ENCODE measurements at places on chromosomes 6 and 20.

DNA sequence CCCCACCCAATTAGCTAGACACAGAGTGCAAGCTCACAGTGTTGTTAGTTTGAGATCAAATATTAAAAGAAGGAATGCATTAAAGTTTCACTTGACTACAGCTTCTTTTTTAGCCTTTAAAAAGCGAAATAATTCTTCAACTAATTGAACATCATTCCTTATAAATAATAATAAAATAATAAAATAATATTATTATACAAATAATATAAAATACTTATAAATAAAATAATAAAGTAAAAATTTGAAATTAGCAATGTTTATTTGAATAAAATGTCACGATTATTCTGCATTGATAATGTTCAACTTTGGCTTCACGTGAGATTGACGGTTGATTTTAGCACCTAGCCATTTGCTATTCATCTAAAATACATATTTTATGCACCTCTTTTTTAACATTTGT is 819.3 kb downstream of the FRK start:
- no peak for DNase-seq

- no peak for DNase-seq
Measured at GRCh38 chr6:83113258-83113657, 45.8 kb downstream of the DOP1A start.

DNA sequence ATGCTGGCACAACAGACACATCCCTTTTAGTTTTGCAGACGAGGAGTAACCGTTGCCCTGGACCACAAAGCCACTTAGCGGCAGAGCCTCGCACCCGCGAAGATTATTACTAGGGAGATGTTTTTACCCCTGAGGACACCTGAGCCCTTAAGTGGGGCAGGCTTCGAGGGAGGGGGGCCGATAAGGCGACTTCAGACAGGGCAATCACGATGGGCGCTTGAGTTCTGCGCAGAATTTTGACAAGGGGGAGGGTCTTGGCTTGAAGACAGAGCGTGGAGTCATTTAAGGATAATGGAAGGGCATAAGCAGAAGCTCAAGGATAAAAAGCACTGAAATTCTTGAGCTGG is 650 bp upstream of the TTK start:
- DNase-seq = no peak

GRCh38 chr6:79307321-79308036 is 73.0 kb upstream of the HMGN3 start:
- no peak for DNase-seq

GRCh38 chr6:28841290-28841689 is 82.5 kb downstream of the TRIM27 start:
- no peak for DNase-seq

GRCh38 chr6:37765182-37765775 is 54.2 kb upstream of the ZFAND3 start:
- no peak for DNase-seq

GRCh38 chr20:35398660-35399144 is 13.1 kb downstream of the UQCC1 start:
- no peak for DNase-seq

GRCh38 chr6:24026050-24026449 is 100.0 kb upstream of the NRSN1 start:
- no peak for DNase-seq

DNA sequence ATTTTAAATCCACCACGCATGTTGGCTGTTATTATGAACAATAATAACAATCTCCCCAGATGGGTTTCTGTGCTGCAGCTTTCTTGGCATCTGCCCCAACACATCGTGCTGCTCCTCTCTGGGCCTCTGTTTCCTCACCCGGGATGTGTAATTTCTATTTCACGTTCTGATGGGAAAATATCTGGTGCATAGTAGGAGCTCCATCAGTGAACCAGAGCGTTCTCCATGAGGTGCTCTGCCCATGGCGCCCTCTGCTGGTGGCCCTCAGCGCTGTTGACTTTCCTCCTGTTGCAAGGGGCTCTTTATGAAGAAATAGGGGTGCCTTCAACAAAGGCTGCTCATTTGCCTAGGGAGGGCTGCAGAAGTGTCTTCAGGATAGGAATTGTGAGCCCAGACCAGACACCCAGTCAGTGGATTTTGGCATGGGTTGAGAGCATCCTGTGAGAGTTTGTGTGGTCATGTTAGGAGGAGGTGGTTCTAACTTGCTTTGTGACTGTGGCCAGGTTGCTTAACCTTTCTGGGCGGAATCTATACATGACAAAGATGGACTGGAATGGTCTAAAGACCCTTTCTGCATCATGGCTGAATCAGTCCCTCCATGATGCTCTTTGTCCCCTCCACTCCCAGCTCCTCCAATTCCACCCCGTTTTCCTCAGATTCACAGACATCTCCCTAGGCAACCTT is 8.1 kb downstream of the SCRT2 start:
- DNase-seq = no peak

DNA sequence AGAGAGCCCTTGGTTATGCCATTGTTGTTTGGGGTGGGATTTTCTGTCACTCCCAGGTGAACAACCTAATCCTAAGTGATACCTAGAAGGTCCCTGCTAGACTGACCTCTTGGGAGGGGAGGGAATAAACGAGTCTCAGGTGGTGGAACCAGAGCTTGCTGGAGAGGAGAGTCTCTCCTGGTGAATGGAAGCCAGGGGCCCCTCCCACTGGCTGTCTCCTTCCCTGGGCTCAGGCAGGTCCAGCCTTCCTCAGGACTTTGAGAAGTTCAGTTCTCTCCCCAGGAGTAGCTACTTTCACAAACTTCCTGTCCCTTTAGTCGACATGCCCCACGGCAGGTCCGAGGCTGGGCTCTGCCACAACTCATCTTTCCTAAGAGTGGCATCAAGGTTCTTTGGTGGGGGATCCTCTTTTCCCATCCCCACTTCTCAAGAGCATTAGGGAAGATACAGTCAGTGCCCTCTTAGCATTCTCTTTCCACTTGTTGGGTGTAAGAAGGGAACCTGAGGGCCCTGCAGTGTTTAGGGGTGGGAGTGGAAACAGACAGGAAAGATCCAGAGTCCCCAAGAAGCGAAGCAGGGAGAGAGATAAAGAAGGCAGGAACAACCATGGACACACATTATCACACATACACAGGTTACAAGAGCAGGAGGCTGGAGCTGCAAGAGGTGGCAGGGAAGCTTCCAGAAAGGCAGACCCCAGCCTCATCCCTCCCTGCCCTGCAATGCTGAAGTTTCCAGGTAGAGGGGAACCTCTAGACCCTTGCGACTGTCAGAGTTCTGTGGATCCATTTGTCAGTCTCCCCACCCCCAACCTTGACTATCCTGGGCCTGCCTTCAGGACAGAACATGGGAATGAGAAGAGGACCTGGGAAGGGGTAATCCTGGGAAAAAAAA is 900 bp upstream of the GLP1R start:
- no peak for DNase-seq

GRCh38 chr6:121776054-121776453 is 340.6 kb downstream of the GJA1 start:
- no peak for DNase-seq

GRCh38 chr6:34385793-34386195 is 6.7 kb downstream of the NUDT3 start:
- DNase-seq = no peak

DNA sequence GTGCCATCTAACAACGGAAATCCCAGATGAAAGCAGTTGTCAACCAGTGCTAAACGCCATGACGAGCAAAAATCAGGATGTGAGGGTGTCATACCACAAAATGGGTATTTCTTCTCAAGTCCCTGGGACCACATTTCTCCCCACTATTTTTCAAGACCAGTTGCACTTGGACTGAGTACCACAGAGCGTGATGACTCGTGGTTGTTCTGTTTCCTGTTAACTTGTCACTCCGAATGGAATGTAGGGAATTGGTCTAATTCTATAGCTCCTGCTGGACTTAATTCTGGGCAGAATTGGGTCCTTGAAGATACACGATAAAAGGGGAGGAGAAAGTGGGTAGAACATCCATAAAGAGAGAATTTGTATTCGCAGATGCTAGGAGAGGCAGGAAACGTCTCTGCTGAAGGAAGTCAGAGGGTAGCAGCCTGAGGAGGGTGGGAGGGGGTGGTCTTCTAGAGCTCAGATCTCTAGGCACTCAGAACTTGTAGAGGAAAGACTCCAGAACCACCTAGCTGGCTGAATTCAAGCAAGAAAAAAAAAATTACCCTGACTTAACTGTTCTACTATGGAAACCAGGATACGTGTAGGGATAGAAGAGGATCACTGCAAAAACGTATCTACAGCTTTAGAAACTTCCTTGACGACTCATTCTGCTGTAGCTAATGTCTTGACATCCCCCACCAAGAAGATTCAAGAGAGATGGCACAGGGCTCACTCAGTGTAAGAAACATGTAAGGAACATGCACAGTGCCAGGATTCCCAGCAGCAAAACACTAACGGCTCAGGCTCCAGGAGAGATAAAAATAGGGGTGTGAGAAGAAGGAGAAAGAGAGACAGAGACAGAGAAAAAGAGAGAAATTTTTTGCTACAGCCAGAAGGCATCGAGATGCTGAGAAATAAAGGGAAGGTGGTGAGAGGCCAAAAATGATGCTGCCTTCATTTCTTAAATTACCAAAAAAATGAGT is 494.7 kb downstream of the CD83 start:
- DNase-seq = peak; percentile 10

DNA sequence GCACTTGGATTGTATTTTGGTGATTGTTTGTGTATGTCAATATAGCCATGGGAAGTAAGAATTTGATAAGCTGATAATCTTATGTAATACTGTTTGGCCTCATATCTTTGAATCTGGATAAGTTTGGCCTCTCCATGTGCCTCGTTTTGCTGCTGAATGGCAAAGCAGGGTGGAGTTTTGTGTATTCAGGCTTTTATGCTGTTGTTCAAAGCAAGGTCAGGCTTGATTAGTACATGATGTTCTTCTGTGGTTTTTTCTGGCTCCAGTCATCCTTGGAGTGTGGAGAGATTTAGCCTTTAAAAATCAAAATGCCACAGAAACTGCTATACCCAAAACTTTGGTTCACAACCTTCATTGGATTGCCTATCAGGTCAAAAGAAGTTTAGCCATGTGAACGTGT is 728.9 kb upstream of the GJE1 start:
- no peak for DNase-seq

GRCh38 chr6:106735136-106735633 is 105.8 kb downstream of the QRSL1 start:
- no peak for DNase-seq

DNA sequence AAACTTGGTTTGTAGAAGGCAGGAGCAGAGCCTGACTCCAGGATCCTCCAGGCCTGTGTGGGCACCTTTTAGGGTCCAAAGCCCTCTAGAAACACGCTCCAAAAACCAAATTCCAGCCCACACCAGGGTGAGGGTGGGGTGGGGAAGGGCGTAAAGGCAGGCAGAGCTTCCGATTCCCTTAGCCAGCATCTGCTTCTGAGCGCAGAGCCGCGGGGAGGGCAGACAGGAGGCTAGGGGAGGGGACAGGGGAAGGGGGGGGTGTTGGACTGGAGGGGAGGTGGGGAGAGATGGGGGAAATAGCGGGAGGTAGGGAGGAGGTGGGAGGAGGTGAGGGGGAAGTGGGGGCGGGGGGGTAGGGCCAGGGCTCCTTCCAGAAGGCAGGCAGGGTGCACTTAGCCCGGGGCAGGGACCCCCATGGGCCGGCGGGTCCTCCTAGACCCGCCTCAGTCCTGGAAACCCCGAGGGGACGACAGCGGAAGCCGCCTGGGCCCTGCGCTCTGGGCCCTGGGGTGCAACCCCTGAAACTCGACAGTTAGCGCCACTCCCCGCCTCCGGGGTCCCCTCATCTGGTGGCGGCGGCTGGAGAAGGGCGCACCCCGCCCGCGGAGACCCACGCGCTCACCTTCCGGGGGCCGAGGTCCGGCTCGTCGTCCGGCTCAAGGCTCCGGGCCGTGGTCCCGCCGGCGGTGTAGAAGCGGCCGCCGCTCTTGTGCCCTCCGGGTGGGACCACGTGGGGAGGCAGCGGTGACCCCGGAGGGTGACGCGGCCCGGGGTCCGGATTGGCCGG is 22.0 kb upstream of the FRMD1 start:
- DNase-seq = no peak

DNA sequence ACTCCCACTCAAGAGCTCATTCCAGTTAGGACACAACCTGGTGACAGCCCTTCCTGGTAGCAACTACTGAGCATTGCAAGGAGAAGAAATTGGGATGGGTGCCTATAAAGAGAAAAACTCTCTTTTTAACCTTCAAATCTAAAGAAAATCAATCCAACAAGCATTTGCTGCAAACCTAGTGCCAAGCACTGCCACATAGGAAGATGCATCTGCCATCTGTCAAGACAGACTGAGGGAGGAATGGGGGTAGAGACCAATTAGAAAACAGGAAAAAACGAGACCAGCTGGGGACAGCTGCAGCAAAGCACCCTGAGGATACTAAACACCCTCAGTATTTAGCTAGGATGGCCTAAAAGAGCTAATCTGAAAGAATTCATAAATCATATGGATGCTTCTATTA is 27.9 kb downstream of the HLA-DMB start:
- no peak for DNase-seq

DNA sequence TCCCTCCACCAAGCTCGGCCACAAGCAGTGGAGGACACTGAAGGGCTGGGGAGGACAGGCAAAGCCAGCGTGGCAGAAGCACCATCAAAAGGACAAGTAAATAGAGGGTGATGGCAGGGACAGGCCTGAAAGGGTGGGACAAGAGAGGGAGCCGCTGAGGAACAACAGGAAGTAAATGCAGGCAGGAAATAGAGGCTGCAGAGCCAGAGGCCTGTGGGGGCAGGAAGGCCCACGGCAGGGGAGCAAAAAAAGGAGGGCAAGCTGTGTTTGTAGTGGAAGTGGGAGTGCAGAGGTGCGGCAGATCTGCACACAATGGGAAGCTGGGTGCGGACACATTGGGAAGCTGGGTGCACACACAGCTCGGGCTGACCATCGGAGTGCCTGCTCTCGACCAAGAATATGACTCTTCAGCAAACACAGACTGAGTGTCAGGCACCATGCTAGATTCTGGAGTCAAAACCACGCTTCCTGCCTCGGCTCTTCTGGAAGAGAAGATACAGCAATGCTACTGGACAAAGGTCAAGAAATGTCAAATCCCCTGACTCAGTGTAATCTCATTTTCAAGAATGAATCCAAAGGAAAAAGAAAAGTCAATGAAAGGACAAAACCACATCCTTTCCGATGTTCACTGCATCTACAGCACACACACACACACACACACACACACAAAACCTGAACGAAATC is 40.4 kb upstream of the RAB22A start:
- no peak for DNase-seq

DNA sequence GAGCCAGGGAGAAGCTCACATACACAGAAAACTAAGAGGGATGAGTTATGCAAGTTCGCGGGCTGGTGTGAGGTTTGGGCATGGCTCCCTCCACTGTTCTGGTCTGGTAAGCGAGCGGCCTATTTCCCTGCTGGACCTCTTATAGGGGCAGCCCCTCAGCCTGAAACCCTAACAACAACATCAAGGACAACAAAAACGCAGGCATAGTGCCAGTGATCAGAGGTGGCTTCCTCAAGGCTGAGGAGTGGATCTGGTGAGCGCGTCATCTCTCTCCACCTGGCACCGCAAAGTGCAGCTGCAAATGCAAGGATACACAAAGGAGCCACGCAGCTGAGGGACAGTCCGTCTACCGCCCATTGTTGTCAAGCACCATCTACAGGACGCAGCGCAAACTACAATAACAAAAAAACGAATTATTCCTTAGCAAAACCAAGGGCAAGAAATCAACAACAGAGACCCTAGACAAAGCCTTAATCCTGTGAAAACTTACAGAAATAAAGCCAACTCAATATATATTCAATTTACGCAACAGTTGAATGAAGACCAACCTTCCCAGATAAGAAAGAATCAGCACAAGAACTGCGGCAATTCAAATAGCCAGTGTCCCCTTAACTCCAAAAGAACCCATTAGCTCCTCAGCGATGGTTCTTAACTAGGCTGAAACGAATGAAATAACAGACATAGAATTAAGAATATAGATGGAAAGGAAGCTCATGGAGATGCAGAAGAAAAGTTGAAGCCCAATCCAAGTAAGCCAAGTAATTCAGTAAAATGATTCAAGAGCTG is 9.2 kb upstream of the DEFB110 start:
- DNase-seq = peak; percentile 0

Data from GM04504 (cell line).